ENCODE measurements at places on chromosomes 13 and 19.

DNA sequence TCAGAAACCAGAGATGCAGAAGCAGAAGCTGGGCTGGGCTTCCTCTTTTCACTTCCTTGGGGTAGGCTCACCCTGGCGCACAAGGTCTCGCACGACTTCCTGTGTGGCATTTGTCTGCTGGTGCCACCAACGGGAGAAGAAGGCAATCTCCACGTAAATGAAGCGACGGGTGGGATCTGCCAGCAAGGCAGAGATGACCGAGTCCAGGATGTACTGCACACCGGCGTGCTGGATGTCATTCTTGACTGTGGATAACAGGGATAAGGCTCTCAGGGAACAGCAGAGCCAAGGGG is 1.3 kb downstream of the MAN2B1 start:
- DNase-seq: no peak

DNA sequence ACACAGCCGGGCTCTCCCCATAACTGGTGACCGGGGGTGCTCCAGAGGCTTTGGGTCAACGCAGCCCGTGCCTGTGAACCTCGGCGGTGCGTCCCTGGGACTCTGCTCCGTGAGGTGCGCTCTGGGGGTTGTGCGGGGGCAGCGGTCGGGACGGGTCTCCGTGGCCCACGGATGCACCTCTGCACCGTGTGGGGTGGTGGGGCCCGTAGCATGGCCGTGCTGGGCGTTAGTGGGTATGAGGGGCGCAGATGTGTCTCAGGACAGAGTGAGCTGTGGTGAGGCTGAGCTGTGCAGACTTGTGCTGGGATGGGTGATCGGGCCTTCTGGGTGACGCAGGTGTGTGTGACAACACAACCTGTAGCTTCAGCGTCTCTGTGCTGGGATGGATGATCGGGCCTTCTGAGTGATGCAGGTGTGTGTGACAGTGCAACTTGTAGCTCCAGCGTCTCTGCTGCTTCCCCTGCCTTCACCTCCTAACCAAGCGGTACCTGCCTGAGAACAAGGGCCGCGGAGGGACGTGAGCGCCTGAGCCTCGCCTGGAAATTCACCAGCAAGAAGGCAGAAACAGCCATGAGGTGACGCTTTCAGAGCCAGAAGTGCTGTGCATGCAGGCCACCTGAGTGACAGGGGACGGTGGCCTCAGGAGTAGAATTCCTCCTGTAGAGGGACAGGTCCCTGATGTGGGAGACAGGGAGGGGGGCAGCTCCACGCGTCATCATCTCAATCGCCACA is 599 bp downstream of the ZNF331 start:
- DNase-seq: no peak

GRCh38 chr19:35266520-35267352 is 2.0 kb upstream of the USF2 start:
- DNase-seq: peak; percentile 44

DNA sequence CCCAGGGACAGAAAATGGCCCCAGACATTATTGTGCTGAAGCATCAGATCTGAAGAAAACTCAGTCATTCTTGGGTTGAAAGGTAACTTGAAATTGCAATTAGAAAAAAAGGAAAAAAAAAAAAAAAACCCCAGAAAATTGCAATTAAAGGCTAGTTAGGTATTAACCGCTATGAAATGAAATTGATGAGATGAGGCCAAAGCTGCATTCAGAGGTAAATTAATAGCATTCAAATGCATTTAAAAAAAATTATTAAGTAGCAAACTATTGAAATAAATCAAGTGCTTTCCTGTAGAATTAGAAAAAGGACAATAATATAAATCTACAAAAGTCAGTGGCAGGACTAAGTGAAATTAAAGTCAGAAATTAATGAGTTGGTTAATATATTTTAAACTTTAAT is 6.4 kb downstream of the PGLS start:
- no peak for DNase-seq

DNA sequence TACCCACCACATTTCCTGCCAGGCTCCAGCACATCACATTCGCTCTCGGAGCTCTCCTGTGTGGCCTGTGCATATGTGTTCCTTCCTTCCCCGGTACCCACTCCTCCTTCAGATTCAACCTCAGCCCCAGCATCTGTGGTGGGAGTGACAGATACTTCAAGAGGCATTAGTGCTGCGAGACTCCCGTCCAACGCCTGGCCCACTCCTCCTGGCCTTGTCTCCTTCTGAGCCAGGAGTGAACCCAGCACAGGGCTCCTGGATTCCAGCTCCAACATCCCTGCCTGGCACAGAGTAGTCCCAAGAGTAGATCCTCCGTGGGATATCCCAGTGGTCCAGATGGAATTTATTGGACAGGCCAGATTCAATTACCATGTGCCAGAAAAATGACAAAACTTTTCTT is 55.9 kb downstream of the SACS start:
- DNase-seq: no peak

DNA sequence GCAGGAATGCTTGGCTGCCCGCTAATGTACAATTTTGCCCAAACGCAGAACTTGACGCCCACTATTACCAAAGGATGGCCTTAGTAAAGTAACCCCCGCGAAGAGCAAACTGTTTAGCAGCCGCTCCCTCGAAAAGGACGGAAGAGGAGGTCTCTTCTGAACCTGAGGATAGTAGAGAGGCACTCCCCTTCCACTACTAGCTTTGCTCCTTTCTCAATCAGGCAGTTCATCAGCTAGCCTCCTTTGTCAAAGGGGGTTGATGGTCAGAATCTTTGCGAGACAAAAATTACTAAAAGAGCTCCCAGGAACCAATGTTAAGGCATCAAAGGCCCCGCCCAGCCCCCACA is 534 bp downstream of the CAB39L start:
- peak; percentile 34 for DNase-seq

DNA sequence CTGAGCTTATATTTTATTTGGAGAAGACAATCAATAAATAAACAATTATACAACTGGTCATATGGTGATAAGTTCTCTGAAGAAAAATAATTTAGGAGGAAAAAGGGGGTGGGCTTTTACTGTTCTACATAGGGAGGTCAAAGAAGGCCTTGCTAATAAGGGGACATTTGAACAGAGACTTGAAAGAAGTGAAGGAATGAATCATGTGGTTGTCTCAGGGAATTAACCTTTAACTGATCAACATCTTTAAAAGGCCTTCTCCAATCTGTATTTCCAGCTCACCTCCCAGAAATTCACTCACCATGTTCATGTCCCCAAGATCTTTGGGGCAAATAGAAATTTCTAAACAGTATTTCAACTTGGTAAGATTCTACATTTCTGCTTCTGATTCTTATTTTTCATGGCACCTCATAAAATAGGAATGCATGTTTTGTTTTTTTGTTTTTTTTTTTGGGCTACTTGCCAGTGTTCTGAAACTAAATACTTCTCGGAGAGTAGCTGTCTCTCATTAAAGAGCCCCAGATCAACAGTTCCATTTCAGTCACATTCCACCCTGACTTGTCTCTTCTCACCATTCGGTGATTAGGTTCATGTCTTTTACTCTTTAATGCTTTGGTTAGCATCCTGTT is 19.2 kb upstream of the LPAR6 start:
- DNase-seq: peak; percentile 54

DNA sequence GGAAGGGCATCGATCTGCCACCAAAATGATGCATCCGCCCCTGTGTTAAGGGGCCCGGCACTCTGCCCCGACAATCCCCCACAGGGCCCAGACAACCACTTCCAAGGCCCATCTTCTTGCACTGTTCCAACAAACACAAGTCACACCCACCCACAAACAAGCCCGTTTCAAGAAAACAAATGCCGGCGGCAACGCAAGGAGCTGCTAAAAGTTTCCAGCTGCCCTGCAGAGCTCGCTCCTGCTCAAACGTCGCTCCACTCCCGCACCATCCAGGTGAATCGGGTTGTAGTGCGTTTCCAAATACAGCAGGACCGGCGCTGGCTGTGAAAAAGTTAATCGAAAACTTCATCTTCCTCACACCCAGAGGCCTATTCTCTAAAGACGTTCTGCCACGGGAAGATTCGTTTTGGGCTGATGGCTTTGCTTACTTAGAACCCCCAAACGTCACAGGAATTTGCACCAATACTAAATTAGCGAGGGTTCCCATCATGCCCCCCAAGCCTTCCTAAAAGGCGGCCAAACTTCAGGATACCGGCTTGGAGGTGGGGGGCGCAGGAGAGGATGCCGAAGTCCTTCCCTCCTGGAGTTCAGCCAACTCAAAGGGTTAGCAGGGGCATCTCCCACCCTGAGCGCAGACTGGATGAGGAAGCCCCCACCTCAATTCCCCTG is 107.4 kb upstream of the DOCK9 start:
- peak; percentile 5 for DNase-seq

- DNase-seq: peak; percentile 24
These were observed 30.9 kb upstream of the MED4 start for GRCh38 chr13:48125794-48126228.

Data from AG08395 (cell line).